ENCODE measurements at places on chromosomes 3 and 15. TPM values are rescaled to one million over a fixed set of nuclear protein-coding genes. Genes with fewer than 3 reads are reported as not detected.

The SLC51B gene
- not detected for total RNA-seq

The FOXB1 gene
- not detected for total RNA-seq

The FRMD5 gene
- total RNA-seq, result 2.9 TPM

The PTX3 gene
- total RNA-seq, result 0.49 TPM

The FBLN2 gene
- total RNA-seq, result 3.7 TPM

The TNIK gene
- 0.78 TPM for total RNA-seq

The IQCH gene
- total RNA-seq, result 2.6 TPM

All from airway epithelial cell (primary cell).